Stimulated activated CD8-positive, alpha-beta memory T cell treated with anti-CD3 and anti-CD28 coated beads, Interleukin-7, amount 100 ng/mL, for 1 hour (primary cell): ENCODE measurements at places on chromosomes 4 and X.

GRCh38 chr4:1765409-1766072, 27.6 kb upstream of the FGFR3 start:
- DNase-seq = no peak

- DNase-seq = no peak
Observed at GRCh38 chrX:68721991-68722860, 74.8 kb downstream of the STARD8 start.

DNA sequence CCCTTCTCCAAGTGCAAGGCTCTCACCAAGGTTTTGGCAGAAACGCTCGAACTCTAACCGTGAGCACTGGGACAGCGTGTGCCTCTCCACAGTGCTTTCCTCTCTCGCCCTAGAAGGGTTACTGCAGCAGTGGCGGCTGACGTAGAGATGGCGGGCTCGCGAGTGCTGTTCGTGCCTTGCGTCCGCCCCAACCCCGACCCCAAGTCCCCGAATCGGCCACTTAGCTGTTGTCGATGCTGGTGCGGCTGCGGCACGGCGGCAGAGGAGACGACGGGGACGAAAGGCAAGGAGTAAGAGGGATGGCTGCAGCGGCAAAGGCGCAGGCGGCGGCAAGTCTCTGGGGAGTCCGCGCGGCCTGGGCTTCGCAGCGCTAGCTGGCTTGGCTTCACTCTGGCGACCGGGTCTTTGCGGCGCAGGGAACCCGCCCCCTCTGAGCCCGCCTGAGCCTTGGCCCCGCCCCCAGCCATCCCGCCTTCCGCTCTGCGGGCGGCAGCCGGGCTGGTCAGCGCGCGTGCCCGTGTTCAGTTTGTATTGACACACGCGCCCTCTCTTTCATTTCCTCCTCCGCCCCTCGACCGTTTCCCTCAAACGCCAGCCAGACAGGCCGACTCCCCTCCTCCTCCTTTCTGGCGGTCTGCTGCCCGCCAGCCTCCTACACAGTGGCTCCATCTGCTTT, at the start of gene SPIN4:
TSS of gene SPIN4 (minus strand) at position 392 of the 676 bp plus-strand sequence. CDS start 513 bp downstream, outside the sequence.
- DNase-seq = peak; percentile 38

GRCh38 chr4:133154725-133155124, 5.6 kb downstream of the PCDH10 start:
- no peak for DNase-seq

- no peak for DNase-seq
Observed at GRCh38 chrX:23930894-23931604, 23.2 kb downstream of the CXorf58 start.

DNA sequence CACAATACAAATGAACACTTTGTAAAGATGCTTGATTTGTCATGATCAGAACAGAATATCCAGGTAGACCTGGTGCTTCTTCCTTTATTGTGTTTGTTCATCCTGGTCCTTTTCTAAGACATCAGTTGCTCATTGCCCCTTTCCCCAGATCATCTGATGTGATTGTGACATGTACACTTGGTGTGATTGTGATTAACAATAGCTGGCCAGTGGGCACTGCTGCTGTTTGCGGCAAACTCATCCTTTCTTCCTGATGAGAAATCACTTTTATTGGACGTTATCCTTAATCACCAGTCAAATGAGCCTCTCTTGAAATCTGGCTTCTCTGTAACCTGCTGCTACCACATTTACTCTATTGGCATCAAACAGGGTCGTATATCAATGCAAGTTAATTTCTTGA, 135.1 kb downstream of the PCDH7 start:
- DNase-seq = no peak

DNA sequence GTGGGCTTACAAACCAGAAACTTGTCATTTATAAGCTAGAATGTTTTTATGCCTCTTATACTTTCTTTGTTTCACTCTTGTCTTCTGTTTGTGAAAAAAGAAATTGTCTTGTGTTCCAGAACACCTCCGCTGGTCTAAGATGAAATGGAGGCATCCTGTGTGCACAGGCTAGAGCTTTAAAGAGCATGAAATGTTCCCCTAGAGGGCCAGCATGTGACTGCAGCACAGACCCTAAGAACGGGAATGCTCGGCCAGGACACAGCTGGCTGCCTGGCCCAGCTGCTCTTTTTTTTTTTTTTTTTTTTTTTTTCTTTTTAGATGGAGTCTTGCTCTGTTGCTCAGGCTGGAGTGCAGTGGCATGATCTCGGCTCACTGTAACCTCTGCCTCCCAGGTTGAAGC, 33.6 kb downstream of the SETD7 start:
- no peak for DNase-seq

DNA sequence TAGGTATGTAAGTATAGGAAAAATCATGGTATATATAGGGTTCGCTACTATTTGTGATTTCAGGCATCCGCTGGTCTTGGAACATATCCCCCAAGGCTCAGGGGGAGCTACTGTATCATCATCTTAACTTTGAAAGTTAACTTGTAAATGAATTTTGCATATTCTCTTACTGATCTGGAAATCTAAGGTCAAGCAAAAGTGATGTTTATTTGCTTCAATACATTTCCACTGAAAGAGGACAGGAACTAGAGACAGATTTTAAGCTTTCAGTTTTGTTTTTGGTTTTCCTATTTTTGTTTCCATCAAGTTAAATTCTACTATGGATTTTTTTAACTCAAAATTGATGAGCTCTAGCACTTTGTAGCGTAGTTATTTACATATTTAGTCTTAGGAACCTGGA, 56.2 kb downstream of the NAF1 start:
- DNase-seq = no peak

GRCh38 chr4:99413140-99413539, 22.0 kb downstream of the ADH7 start:
- no peak for DNase-seq

- DNase-seq = no peak
Observed at GRCh38 chrX:13087322-13088155, 43.1 kb upstream of the FAM9C start.

- no peak for DNase-seq
Observed at GRCh38 chr4:97786306-97786920, 356.9 kb downstream of the STPG2 start.

GRCh38 chr4:54588404-54588803, 69.4 kb upstream of the KIT start:
- no peak for DNase-seq

DNA sequence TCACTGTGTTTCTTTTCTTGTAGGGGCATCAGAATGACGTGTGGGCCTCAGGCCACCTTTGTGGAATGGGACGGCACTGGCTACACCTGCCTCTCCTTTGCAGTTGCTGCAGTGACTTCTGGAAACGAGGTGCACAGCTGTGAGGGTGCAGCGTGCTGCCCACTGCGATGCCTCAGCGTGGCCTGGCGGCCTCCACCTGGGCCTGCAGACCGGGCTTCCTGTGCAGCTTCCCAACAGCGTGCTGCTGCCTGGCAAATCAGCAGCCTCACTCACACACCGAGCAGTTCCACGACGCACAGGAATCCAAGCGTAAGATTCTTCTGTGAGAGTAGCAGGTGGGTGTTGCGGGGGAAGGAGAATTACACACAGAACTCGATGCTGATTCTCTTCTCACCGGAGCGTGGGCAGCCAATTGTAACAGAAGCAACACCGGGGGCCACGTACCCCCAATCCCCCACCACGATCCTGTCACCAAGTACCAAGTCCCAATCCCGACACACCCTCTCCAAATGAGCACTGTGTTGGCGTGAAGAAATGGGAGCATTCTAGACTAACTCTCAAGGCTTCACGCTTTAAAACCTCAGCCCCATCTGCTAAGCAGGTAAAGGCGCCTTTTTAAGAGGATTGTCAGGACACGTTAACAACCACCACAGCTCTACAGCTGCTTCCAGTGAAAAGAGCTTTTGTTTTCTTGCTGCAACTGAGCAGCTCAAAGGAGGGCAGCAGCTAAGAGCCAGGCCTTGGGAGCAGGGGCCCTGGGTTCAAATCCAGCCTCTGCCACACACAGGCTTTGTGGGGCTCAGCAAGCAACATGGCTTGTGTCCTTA, 16.9 kb downstream of the WDR1 start:
- no peak for DNase-seq

DNA sequence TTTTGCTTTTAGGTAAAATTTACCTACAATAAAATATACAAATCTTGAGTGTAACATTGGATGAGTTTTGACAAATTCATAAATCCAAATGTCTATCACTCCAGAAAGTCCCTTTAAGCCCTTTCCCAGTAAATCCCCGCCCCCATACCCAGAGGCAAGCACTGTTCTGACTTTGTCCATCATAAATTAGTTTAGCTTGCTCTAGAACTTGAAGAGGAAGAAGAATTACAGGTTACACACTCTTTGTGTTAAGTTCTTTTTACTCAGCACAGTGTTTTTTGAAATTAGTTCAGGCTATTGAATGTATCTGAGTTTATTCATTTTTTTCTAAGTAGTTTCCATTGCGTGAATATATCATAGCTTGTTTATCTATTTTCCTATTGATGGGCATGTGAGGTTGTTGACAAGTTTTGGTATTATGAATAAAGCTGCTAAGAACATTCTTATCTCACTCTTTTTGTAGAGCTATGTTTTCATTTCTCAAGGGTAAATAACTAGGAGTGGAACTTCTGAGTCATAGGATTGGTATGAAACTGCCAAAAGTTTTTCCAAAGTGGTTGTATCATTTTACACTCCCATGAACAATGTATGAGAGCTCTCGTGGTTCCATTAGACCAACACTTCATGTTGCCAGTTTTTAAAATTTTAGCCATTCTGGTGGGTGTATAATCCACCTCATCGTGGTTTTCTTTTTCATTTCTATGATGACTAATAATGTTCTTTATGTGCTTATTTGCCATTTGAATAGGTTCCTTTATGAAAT, 22.4 kb upstream of the HPSE start:
- DNase-seq = no peak

- no peak for DNase-seq
Observed at GRCh38 chr4:32396507-32397070, 1676.4 kb downstream of the PCDH7 start.

DNA sequence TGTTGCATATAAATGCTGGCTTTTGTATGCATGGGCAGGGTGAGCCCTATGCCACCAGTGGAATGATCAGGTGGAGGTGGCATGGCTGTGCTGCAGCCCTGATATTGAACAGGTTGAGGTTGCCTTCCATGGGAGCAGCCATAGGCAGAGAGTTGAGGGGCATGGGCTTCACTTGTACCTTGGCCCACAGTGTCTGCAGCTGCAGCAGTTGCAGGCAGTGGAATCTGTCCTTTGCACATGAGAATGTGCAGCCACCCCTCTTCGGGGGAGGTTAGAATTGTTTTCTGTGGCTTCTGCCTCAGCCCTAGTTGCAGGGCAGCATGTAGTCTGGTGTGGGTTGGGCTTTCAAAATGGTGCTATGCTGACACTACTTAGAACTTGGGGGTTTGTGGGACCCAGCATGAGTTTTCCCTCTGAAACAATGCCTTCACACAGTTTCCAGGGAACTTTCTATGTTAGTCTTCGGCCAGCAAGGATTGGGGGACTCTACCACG, 25.4 kb upstream of the VSIG1 start:
- no peak for DNase-seq
